ENCODE measurements at places on chromosomes 16 and 17.
A peak's percentile ranks its signal among the peaks of the same experiment; 100 is the strongest.

DNA sequence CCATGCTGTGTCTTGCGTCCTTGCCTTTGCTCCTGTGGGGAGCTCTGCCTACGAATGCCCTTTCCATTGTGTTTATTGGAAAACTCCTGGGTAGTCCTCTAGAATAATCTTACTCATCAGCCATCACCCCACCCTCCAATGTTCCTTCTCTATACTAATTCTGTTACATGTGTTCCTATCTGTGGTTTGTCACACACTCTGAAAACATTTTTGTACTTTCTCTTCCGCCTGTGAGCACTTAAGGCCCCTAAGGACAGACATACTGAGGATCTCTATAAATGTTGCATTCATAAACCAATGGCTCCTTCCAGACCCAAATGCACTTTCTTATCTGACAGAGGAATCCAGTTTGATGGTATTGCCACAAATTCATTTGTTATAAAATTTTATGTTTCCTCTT is 53.9 kb upstream of the MON1B start:
- ATAC-seq: no peak

DNA sequence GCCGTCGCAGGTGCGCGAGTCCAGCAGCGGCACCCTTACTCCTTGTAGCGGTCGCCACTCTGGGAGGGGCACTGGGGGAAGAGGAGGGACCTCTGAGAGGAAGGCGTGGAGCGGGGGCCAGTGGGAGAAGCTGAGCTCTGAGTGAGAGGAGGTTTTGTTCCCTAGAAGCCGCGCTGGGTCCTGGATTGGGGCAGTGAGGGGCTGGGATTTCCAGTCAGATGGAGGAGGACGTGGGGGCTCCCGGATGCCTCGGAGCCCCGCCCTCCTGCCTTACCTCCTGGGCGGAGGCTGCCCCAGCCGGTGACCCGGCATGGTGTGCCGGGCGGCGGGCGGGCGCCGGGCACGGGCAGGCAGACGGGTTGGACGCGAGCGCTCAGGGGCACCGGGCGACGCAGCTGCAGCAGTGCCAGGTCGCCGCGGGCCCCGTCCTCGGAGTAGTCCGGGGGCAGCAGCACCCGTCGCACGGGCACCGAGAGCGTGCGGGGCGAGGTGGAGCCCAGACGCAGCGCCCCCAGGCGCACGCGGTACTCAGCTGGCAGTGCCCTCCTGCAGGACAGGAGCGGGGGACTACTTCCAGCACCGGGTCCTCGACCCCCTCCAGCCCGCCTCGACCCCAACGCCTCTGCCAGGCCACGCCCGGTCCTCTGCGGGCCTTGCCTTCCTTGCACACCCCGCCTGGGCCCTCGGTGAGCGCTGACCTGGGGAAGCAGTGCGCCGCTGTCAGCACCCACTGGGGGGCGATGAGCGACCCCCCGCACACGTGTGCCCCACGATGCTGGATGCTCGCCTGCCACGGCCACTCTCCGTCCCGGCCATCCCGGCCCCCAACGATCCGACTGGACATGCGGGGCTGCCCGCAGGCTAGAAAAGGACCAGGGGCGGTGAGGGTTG is 2.0 kb downstream of the PRSS33 start:
- ATAC-seq: peak; percentile 17

DNA sequence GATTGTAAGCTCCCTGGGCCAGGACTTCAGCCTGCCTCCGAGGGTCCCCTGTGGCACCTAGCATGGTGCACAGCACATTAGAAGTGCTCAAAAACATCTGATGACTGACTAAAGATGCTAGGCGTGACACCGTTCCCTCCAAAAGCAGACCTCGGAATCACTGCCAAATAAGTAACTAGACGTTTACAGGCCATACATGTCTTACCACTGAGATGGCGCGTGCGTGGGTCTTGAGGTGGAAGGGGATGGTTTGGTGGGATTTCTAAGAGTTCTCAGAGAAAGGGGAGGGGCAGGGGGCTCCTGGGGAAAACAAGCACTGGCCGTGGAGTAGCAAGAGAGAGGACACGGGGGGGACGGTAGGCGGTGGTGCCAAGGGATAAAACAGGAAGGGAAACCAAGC is 12.4 kb downstream of the MPO start:
- ATAC-seq: no peak

DNA sequence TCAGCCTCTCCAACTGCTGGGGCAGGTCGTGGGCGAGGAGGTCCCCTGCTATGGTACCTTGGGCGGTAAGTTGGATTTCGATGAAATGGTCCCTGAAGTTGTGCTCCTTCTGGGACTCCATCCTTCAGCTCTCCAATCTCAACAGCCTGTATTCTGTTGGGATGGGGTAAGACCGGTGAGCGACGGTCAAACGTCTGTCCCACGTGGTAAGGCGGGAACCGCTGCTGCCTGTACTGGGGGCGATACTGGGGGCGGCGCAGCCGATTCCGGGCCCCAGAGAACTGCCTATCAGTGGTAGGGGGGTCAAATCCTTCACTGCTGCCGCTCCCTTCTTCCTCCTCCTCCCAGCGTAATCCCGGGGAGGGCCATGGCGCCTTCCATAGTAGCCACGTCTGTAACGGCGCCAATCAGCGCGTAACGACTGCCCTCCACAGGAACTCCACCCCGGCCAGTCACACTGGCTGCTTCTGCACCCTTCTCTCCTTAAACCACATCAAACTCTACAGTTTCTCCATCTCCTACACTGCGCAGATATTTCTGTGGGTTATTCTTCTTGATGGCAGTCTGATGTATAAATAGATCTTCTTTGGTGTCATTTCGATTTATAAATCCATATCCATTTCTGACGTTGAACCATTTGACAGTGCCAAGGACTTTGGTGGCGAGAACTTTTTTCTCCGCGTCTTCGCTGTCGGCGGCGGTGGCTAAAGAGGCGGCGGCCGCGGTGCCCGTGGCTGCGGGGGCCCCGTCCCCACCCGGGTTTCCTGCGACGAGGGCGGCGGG is 41.1 kb downstream of the AHSP start:
- no peak for ATAC-seq

DNA sequence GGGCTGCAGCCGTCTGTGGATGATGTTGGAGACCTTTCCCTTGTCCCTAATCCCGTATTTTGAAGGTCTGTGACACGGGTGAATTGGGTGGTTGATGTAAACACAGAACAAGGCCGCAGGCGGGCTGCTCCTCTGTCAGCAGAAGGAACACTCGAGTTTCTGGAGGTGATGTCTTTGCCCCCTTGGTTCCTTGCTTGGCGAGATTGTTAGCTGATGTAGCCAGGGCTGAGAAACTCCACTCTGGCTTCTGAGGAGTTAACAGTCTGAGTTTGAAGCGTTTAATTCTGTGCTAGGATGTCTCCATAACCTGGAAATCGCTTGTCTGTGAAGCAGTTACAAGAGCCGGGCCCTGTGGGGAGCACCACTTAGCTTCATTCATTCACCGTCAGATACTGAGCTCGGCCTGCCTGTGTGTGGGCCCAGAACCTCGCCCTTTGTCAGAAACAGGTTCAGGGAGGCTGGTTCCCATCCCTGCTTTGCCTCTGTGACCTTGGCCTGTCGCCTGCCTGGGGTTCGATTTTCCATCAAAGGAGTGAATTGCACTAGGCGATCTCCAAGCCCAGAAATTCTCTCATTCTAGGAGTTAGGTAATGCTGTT is 1.3 kb downstream of the MAPK8IP3 start:
- peak; percentile 28 for ATAC-seq

DNA sequence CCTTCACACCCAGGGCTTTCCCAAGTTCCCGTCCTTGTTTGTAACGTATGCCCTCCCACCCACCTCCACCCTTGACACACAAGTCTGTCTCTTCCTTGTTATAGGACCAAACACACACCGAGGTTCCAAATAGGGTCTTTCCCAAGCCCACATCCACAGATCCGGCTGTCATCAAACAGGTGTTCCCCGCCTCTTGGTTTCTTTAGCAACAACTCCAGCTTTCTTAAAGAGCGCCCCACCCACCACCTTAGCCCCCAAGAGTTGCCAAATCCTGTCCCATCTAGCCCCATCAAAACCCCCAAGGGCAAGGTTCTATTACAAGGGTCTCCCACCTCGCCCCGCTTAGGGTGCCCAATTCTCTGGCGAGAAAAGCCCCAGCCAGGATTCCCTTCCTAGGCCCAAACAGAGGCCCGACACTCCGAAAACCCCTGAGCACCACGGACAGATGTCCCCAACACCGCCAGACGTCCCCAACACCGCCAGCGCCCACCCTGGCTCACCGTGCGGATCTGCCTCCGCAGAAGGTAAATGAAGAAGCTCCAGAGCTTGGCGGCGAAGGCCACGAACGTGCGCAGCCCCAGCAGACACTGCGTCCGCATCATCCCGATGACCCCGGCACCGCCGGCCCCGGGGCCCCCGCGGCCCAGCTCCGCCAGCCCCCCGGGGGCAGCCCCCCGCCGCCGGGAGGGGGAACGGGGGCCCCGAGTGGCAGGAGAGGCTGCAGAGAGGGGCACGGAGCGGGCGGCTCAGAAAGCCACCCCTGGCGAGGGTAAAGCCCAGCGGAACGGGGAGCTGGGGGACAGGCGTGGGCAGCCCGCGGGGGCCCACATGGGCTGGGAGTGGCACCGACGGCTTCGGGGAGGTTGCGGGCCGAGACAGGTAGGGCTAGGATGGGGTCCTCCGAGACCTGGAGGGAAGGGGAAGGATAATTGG is 573 bp downstream of the CTDNEP1 start:
- peak; percentile 17 for ATAC-seq

- ATAC-seq: peak; percentile 49
Observed at GRCh38 chr17:17205368-17206123, 587 bp downstream of the PLD6 start.

- peak; percentile 55 for ATAC-seq
Observed at GRCh38 chr17:69608808-69609472, 194.4 kb downstream of the MAP2K6 start.
